ENCODE measurements at places on chromosomes 5 and 9. TPM values are rescaled to one million over a fixed set of nuclear protein-coding genes. Genes with fewer than 3 reads are reported as not detected.

Gene ESM1
- 5.0 TPM for total RNA-seq

Gene GAS1
- 142 TPM for total RNA-seq

Gene OR1J2
- total RNA-seq, result not detected

Gene DOCK8
- 22.8 TPM for total RNA-seq

Gene CCDC192
- 0.31 TPM for total RNA-seq

Gene KIF20A
- 24.8 TPM for total RNA-seq

Gene NTNG2
- total RNA-seq, result 1.3 TPM

Gene MSX2
- total RNA-seq, result 0.62 TPM

Gene SPATA9
- total RNA-seq, result not detected

Gene CLTB
- total RNA-seq, result 84.7 TPM

Gene TTF1
- 9.9 TPM for total RNA-seq

Gene PCDHGA5
- total RNA-seq, result 6.1 TPM

Gene GLRA1
- not detected for total RNA-seq

Gene NMUR2
- not detected for total RNA-seq

Gene TNC
- total RNA-seq, result 266 TPM

Gene SLCO6A1
- total RNA-seq, result not detected

Gene SPATA31A3
- not detected for total RNA-seq

Gene IFNA21
- not detected for total RNA-seq

Gene PCDHA1
- not detected for total RNA-seq

Gene RAB3C
- total RNA-seq, result 0.21 TPM

Gene MCCC2
- total RNA-seq, result 47.6 TPM

Gene LCNL1
- 0.31 TPM for total RNA-seq

Gene LCN15
- total RNA-seq, result not detected

Gene SYK
- total RNA-seq, result 7.1 TPM

Gene CATSPER3
- not detected for total RNA-seq

Gene ADRB2
- 20.9 TPM for total RNA-seq

Gene ENDOG
- total RNA-seq, result 30.7 TPM

Gene CTNND2
- 2.4 TPM for total RNA-seq

Gene C9orf153
- total RNA-seq, result not detected

Gene PFN3
- not detected for total RNA-seq

Gene CCDC183
- total RNA-seq, result not detected

Gene SHISAL2B
- total RNA-seq, result not detected

Gene LHX6
- 5.4 TPM for total RNA-seq

Gene BHMT
- total RNA-seq, result 0.21 TPM

Gene NKD2
- 7.3 TPM for total RNA-seq

Gene TRIO
- total RNA-seq, result 188 TPM

Gene SHC3
- total RNA-seq, result 1.1 TPM

Gene ENTPD2
- 7.3 TPM for total RNA-seq

Gene ZNF883
- 3.8 TPM for total RNA-seq

Gene NIM1K
- 1.0 TPM for total RNA-seq

Gene IFNA4
- total RNA-seq, result not detected

Gene RNF145
- 52.9 TPM for total RNA-seq

Gene SKIC3
- 153 TPM for total RNA-seq

Gene KIF4B
- 0.10 TPM for total RNA-seq

Gene PCDHB4
- 4.0 TPM for total RNA-seq

Gene HRH2
- total RNA-seq, result 1.7 TPM

Gene F12
- 0.51 TPM for total RNA-seq

Gene SEC61B
- 45.5 TPM for total RNA-seq

Gene TAF11L3
- total RNA-seq, result not detected

Gene MRPL50
- total RNA-seq, result 29.2 TPM

Gene LEAP2
- total RNA-seq, result 2.3 TPM

Gene GABRB2
- 0.10 TPM for total RNA-seq

Gene ZNF618
- total RNA-seq, result 10.8 TPM

Gene PLEKHG4B
- 3.3 TPM for total RNA-seq

Gene SPATA31C1
- total RNA-seq, result 0.21 TPM

Gene FOXD4L4
- not detected for total RNA-seq

Gene C5orf52
- total RNA-seq, result not detected

Gene LTC4S
- not detected for total RNA-seq

Gene OR13J1
- total RNA-seq, result not detected

Gene PLGRKT
- total RNA-seq, result 44.1 TPM

All from tongue (tissue), 3 donors.